Fibroblast of gingiva (primary cell): ENCODE measurements at places on chromosomes 12 and 14.

GRCh38 chr14:78197051-78197450 is 26.9 kb downstream of the NRXN3 start:
- DNase-seq = no peak

GRCh38 chr12:70078161-70078560 is 165.1 kb upstream of the CNOT2 start:
- DNase-seq = no peak

DNA sequence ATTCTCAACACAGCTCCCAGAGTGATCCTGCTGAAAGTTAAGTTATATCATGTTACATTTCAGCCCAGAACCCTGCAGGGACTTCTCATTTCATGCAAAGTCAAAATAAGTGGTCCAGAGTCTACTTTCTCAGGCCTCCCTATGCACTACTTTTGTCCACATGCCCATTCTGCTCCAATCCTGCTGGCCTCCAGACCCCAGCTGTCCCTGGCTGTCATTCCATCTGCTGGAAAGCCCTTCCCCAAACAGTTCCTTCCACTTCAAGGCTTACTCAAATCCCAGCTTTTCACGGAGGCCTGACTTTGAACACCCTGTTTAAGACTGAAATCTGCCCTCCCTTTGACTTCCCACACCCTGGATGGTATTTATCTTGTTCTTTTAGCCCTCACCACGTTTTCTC is 109.8 kb upstream of the DNM1L start:
- no peak for DNase-seq

DNA sequence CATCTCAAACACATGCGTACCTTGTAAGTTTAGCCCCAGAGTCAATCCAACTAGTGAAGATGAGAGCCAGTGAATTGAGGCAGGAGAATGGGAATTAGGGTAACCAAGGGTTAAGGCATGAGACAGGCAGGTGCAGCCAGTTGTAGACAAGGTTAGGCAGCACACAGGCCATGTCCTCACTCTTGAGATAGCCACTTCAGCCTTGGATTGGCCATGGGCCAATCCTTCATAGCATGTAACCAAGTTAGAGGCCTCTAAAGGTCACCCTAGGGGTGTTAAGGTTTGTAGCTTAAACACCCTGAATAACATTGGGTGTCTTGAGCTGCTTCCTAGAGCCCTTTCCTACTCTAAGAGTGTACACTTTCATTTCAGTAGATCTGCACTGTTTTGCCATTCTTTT is 208.2 kb upstream of the RBM19 start:
- DNase-seq = no peak

- no peak for DNase-seq
Observed at GRCh38 chr12:114265036-114265435, 140.9 kb downstream of the TBX5 start.

- no peak for DNase-seq
Observed at GRCh38 chr12:58435647-58436046, 484.7 kb downstream of the LRIG3 start.
